ENCODE measurements at places on chromosomes 1 and 21.

GRCh38 chr1:2353551-2354438, 37.6 kb downstream of the MORN1 start:
- no peak for DNase-seq

GRCh38 chr1:82400521-82400920, 599.8 kb downstream of the ADGRL2 start:
- no peak for DNase-seq

- no peak for DNase-seq
These were observed 3.7 kb upstream of the PARP1 start for GRCh38 chr1:226411619-226412018.

GRCh38 chr1:148347781-148348180, 135.3 kb downstream of the PPIAL4G start:
- no peak for DNase-seq

GRCh38 chr1:111649648-111650047, 30.1 kb downstream of the RAP1A start:
- DNase-seq = no peak

GRCh38 chr1:37465593-37466517, 8.5 kb upstream of the ZC3H12A start:
- no peak for DNase-seq

DNA sequence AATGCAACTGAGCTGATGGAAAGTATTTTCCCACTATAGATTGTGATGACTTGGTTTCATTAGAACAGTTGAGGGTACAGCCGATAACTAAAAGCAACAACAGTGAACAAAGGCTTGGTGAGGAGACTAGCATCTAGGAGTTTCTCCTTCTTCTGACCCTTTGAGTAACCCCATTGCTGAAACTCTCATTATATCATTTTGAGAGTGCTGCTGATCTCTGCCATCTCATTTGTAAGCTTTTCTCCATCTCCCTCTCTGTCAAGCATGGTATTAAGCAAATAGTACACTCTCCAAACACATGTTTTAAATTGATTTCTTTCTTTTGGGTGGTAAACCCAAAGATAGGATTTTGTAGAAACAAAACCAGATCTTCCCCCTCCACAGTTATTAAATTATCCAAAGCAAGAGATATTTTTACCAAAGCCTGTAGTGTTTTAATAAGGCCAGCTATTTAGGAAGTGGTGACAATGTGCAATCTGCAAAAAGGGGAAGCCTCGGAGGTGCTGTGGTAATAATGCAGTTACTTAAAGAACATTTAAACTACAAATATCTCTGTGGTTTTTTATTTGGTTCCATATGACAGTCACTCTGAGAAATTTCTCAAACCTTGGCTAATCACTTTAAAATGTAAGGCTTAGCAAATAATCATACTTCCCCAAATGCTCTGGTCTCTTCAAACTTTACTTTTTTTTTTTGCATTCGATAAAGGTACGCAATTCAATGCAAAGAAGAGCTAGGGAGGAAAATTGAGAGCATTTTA, 287.5 kb downstream of the HLX start:
- DNase-seq = no peak

- no peak for DNase-seq
These were observed 74.9 kb downstream of the FASLG start for GRCh38 chr1:172733815-172734214.

DNA sequence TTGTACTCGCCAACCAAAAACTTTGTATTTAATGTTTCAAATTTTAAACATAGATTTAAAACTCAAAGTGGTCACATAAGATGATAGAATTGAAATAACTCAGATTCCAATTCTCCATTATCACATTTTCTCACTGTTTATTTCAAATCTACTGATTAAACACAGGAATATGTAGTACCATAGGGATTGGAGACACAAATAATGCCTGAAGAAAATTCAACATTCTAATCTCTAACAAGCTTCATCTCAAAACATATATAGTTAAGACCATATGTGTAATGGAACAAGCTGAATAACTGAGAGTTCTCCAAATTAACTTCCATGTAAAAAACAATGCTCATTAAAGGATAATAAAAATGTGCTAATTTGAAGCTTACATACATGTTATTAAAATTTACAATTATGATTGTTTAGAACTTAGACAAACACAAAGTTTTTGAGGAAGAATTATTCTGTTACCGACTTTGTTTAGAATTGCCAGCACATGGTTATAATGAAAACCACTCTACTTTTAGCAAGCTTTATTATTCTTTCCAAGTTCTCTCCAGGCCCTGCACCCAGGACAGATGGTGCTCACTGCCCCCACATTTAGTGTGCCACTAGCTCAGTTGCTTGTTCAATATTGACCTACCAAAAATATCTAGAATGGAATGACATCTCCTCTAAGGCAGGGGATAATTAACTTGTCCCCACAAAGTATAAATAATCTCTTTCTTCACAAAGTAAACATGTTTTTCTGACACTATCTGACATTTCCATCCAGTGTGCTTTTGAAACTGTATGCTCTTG, 467.2 kb downstream of the TTLL7 start:
- no peak for DNase-seq

GRCh38 chr1:55048453-55049270, 9.3 kb downstream of the PCSK9 start:
- no peak for DNase-seq

- DNase-seq = no peak
These were observed 1.1 kb downstream of the TAS1R3 start for GRCh38 chr1:1332031-1332755.

GRCh38 chr1:92538413-92539061, 51.8 kb upstream of the GFI1 start:
- peak; percentile 65 for DNase-seq

GRCh38 chr21:43691086-43691795, 27.7 kb upstream of the PDXK start:
- DNase-seq = no peak

DNA sequence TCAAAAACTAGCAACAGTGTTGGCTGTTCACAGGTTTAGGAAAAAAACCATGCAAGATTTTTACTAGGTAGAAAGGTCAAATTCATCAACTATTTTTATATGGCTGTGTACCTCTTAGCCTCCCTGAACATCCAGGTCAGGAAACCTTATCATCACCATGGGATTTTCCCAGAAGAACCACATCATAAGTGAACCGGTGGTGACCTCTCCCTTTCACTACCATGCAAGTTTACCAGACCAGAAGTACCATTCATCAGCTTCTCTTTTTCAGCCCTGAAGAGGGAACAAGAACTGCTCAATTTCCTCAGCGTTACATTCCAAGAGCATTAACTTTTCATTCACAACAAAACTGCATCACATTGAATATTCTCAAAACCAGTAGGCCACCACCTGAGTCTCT, 5.9 kb downstream of the SSBP3 start:
- DNase-seq = peak; percentile 16

DNA sequence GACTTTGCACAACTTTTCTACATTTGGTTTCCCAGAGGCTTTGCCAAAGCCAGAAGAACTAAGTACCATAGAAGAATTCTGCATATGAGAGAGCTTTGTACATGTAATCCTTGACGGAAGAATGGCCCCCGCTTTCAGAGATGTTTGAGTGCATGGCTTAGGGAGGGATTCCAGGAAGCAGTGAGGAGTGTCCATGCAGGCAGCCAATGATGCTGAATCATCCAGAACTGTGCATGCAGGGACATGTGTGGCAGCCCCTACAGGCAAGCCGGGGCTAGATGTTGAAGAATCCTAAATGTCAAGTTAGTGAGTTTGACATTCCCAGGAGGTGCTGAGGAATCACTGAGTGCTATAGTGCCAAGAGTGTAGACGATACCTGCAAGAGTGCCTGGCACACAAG, 9.9 kb upstream of the HAO2 start:
- DNase-seq = no peak

GRCh38 chr1:1238702-1239178, 6.7 kb downstream of the B3GALT6 start:
- DNase-seq = no peak

DNA sequence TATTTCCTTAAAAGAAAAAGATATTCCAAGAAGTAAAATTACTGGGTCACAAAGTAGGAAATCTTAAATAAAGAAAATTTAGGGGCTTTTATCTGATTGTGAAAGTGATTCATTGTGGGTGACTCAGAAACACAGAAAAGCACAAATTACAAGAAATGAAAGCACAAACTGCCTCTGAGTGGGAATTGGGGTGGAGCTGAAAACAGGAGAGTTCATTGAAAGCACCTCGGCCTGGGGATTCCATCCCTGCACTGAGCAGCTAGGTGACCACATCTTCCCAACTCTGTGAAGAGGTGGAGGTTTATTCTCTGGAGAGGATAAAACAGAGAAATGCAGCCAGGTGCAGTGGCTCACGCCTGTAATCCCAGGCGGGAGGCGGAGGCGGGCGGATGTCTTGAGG, 7.4 kb downstream of the GJA4 start:
- DNase-seq = no peak

- DNase-seq = no peak
These were observed 42.0 kb upstream of the FOXO6 start for GRCh38 chr1:41319106-41319755.

DNA sequence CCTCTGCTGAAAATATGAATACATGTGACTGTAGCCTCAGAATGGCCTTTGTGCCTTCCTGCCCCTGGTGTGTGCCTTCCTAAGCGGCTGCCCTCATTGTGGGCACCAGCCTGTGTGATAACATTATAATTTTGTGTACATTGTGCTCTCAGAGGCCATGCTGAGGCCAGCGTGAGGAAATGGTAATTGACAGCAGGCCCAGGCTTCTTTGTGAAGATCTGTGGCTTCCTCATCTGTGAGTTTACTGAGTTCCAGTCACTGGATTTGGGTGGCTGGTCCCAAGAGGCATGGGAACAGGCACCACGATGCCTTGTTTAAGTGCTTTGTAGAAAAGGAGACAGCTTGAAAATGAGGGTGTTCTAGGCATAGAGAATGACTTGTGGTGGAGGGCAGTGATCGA, 389.3 kb downstream of the OMA1 start:
- no peak for DNase-seq

DNA sequence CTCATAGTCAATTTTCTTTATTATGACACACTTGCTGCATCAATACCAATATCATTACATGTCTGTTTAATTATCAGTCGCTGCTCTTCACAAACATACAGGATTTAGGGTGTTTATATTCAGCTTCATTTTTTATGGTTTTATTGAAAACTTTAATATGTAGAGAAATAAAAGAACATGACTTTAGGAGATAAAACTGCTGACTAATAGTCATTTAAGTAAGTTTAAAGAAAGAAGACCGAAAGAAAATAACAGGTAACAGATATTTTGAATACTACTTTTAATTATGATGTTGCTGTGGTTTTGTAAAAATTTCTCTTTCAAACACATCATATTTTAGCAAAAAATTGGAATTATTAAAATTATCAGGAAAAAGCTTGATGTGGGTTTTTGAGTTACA, 685.1 kb upstream of the BRINP3 start:
- DNase-seq = no peak

- DNase-seq = no peak
These were observed 9.7 kb downstream of the MAPKAPK2 start for GRCh38 chr1:206694171-206695124.

- no peak for DNase-seq
These were observed 113.0 kb downstream of the DMRTB1 start for GRCh38 chr1:53572065-53572814.

GRCh38 chr1:36771660-36772284, 262.5 kb downstream of the GRIK3 start:
- no peak for DNase-seq

- DNase-seq = no peak
These were observed 35.4 kb downstream of the TMPRSS15 start for GRCh38 chr21:18368205-18368604.

DNA sequence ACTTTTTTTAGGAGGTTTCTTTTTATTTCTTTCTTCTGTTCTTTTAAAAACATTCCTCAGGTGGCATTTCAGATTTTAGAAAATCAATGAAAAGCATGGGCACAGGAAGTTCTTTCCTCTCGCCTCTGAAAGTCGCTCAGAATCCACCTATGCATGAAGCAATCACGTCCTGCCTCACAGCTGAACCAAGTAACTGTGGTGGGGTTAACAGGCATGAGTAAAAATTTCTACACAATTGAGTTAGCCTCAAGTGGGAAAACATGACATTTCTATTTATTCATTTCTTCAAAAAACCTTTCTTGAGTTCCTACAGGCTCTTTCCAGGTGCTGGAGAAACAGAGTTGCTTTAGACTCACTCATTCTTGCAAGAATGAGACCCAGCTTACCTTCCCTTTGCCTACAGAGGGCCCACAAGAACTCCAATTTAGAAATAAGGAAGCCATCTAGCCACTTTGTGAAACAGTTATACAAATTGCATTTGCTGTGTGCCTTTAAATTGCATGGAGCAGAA, 508.9 kb upstream of the PKN2 start:
- DNase-seq = no peak

DNA sequence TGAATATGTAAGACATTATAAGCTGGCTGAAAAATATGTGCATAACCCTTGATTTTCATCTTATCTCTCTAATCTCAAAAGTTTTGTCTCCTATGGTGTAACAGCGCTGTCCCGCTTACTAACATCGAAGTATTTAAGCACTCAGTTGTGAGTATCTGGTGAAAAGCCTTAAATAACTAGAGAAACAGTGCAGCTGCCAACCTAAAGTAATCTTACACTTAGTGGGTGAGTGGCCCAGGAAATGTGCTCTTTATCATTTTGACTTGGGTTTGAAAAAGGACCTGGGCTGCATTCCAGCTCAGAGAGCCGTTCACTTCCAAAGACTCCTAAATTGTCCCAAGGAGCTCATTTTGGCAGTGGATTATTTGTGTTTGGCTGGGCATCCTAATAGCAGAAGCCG, 225.9 kb downstream of the SPATA17 start:
- DNase-seq = no peak

DNA sequence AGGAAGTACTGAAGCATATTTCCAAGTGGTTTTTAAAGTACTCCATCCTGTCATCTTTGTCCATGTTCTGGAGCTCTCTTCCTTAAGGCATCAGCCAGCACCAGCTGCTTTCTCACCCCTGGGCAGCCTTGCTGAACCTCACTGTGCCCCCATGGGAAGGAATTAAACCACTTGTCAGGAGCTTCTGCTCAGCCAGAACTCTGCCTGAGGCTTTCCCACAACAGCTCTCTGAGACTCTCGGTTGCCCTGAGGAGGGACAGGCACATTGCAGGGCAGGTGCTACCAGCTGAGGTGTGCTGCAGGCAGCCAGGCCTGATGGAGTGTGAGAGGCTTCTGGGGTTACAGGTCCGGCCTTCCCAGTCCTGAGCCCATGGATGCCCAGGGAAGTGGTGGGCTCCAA, 30.9 kb downstream of the FAM163A start:
- no peak for DNase-seq

- no peak for DNase-seq
These were observed 4.5 kb downstream of the PADI1 start for GRCh38 chr1:17209430-17209829.

GRCh38 chr1:40740039-40740996, 43.3 kb upstream of the KCNQ4 start:
- no peak for DNase-seq

All from CD4-positive, alpha-beta T cell treated with Interleukin-15 for 4 hours (primary cell).